ENCODE measurements at places on chromosomes 3 and 15. TPM values are rescaled to one million over a fixed set of nuclear protein-coding genes. Genes with fewer than 3 reads are reported as not detected.

Gene GRK7
- 0.07 TPM for total RNA-seq

Gene CHAC1
- 5.9 TPM for total RNA-seq

Gene FXR1
- 79.8 TPM for total RNA-seq

Gene CPNE9
- not detected for total RNA-seq

Gene RYR3
- not detected for total RNA-seq

Gene COPS2
- total RNA-seq, result 38.9 TPM

Gene FSTL1
- total RNA-seq, result 69.8 TPM

Gene HIGD2B
- total RNA-seq, result not detected

Gene GOLGA8T
- not detected for total RNA-seq

Gene NR2E3
- total RNA-seq, result not detected

Gene ZPLD1
- 0.28 TPM for total RNA-seq

Gene C3orf70
- total RNA-seq, result not detected

Gene GXYLT2
- total RNA-seq, result 10.7 TPM

Gene SLMAP
- total RNA-seq, result 47.3 TPM

Gene DAPK2
- 0.33 TPM for total RNA-seq

Gene POLQ
- 4.9 TPM for total RNA-seq

Gene GNB4
- total RNA-seq, result 19.9 TPM

Gene MUC20
- 1.2 TPM for total RNA-seq

Gene FAM81A
- total RNA-seq, result 0.78 TPM

Gene STAC
- total RNA-seq, result 0.85 TPM

Gene MCF2L2
- 0.28 TPM for total RNA-seq

Gene AMOTL2
- total RNA-seq, result 65.5 TPM

Gene COX5A
- 188 TPM for total RNA-seq

Gene CHDH
- 0.70 TPM for total RNA-seq

Gene XCR1
- total RNA-seq, result not detected

Gene CSPG4
- 73.2 TPM for total RNA-seq

Gene CDV3
- 88.0 TPM for total RNA-seq

Gene RASSF1
- 20.2 TPM for total RNA-seq

Gene SLC24A5
- total RNA-seq, result not detected

Data from airway epithelial cell (primary cell).